HEK293T (cell line): ENCODE measurements at places on chromosomes 11 and 22.

DNA sequence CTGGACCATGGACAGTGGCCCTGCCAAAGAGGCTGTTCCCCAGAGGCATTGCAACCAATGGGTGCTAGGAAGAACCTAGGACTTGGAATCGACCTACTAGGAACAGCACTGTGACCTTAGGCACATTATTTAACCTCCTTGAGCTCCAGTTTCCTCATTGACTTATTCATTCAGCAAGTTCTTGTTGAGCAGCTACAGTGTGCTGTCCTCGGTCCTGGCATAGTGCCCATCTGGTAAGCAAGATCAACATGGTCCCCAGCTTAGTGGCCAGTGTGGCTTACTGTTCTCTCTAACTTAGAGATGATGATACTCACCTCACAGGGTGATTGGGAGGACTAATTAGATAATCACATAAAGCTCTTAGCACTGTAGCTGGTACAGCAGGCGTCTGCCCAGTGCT lies 8.2 kb downstream of the ABCG4 start:
- no peak for DNase-seq

DNA sequence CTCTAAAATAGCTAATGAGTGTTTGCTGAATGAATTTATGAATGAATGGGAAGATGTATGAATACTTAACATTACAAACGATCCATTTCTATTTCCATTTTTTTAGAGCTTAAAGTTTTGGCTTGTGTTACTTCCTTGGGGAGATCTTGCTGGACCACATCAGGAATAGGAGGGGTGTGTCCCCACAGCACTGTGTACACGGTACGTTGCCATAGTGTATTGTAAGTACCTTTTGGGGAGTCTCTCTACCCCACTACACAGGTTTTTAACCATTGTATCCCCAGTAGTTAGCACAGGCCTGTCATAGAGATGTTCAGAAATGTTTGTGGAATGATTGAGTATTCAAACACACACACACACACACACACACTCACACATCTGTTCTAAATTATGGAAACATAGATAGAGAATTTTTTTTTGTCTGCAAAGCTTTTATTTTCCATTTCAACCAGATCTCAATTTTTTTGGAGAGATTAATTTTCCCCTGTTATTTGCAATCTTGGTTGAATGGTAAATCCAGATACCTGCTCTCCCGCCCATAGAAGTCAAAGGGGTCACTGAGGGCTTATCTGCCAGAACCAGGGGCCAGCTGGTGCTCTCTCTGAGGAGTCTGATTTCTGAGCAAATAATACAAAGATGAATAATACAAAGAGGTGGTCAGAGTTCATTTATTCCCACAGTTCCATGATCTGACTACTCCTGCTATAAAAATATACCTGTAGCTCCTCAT lies 471.0 kb downstream of the INSC start:
- DNase-seq: no peak

DNA sequence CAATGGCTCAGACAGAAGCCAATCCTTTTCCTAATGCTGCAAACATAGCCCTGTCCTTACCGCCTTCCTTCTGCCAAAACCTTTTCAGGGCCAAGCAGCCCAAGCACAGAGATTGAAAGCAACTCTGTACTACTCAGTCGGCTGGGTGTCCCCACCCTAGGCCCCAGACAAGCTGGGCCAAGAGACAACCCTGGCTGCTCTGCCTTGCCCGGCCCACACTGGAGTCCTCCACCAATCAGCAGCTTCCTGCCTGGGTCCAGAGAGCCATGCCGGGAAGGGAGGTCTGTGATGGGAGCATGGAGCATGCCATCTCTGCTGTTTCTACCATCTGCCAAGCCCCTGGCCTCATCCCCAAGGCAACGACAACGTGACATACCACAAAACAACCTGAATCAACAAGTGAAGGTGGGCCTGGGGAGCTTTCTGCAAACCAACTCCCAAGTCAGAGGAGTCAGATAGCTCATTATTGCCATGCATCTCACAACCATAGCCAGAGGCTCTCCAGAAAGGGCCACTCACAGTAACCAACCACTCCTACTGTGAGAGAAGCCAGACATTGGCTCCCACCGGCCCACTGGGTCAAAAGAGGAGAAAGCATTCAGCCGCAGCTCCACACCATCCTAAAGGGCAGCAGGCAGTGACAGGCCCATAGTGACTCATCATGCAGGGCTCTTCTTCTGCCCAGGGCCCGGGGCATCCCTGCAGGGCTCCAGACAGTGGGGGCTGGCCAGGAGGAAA lies 18.2 kb downstream of the PATZ1 start:
- no peak for DNase-seq

DNA sequence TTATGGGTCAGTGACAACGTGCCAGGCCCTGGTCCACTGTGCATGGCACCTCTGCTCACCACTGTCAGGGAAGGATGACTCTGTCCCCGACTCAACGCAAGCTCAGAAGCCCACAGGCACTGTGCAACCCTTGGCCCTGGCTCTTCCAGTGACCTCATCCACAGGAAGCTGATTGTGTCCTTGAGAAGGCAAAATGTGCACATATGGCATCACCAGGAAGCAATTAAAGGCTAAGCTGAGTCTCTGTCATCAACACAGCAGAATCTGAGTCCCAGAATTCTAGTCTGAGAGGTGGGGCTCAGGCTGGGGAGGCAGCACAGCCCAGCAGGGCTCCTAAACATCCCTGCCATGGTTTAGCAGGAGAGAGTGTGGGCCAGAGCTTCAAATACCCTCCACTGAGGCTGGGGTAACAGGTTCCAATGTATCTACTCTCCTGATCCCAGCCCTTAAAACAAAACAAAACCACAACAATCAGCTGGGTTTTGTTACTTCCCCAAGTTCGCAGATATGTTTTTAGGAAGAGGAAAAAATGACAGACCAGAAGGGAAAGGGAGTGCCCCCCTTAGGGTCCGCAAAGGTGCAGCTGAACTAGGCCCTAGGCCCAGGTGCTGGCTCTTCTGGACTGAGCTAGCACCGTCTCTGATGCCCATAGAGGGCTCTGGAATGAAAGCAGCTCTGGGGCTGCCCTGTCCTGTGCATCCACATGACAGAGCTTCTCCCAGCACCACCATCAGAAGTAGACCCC lies 33.5 kb upstream of the GNAZ start:
- no peak for DNase-seq
